BJ (cell line): ENCODE measurements at places on chromosomes 12 and 14. TPM values are rescaled to one million over a fixed set of nuclear protein-coding genes. Genes with fewer than 3 reads are reported as not detected.

C1R gene
- polyA plus RNA-seq = 668 and 703 TPM in 2 replicates

KRT7 gene
- 238 and 659 TPM in 2 replicates for polyA plus RNA-seq

DNA sequence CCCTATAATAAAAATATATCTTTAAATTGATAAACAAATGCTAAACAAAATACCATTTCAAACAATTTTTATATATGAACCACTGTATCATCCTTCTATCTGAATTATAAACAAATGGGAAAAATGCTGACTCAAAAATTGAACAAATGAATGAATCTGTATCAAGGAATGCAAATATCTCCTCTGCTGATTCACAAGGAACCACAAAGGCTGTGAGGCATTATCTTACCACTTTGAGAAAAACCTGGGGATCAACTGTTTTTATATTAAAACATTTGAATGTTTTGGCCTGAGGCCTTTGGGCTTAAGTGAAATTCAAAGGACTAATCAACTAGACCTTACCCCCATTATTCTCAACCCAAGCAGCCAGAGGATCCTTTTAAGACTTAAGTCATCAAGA is 86.3 kb downstream of the EML5 start:
- DNase-seq = peak; percentile 9

GRCh38 chr12:53493610-53494391 is 5.5 kb downstream of the MAP3K12 start:
- DNase-seq = no peak

AQP5 gene
- not detected in 2 replicates for polyA plus RNA-seq

- DNase-seq = no peak
Observed at GRCh38 chr12:51863933-51864832, 15.7 kb upstream of the FIGNL2 start.

- DNase-seq = no peak
Observed at GRCh38 chr14:47270715-47271114, 404.7 kb downstream of the MDGA2 start.

SDR9C7 gene
- polyA plus RNA-seq = not detected in 2 replicates

- DNase-seq = no peak
Observed at GRCh38 chr14:26175658-26176057, 422.2 kb downstream of the NOVA1 start.

DNA sequence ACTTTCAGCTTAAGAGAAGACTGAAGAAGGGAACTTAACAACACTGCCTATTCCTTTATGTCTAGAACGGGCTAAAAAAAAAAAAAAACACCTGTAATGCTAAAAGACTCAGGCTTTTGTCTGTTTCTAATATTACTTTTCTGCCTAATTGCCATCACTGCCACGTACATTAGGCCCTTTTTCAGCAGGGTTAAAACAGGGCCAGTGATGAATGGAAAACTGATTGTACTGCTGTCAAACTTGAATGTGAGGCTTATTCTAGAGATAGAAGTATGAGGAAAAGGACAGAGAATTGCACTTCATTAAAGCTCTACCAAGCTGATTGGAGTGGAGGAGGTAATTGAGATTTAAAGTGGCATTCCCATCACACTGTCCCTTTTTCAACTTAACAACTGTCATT is 535.8 kb downstream of the PRKD1 start:
- no peak for DNase-seq

- no peak for DNase-seq
Observed at GRCh38 chr12:44377443-44378187, 498.5 kb downstream of the NELL2 start.

C1S gene
- 329 and 341 TPM in 2 replicates for polyA plus RNA-seq

DNA sequence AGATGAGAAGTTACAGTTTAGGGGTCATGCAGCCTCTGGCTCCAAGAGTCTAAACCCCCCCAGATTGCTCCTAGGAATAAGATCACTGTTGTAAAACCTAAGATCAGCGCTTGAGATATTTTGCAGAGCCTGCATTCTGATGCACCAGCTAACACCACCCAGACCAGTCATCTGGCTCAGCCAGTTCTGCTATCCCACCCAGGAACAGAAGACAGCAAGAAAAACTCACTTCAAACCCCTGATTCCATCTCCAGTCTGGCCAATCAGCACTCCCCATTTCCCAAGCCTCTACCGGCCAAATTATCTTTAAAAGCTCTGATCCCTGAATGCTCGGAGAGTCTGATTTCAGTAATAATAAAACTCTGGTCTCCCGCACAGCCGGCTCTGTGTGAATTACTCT is 158.6 kb downstream of the ZNF664 start:
- DNase-seq = no peak
